Stimulated activated CD4-positive, alpha-beta T cell treated with anti-CD3 and anti-CD28 coated beads, TNF-alpha, amount 100 ng/mL, for 1 hour (primary cell): ENCODE measurements at places on chromosomes 5 and 9.

- peak; percentile 29 for DNase-seq
These were observed 589 bp downstream of the RIC1 start for GRCh38 chr9:5629312-5630080.

- DNase-seq = no peak
These were observed 623 bp upstream of the TRIM36 start for GRCh38 chr5:115170134-115170928.

DNA sequence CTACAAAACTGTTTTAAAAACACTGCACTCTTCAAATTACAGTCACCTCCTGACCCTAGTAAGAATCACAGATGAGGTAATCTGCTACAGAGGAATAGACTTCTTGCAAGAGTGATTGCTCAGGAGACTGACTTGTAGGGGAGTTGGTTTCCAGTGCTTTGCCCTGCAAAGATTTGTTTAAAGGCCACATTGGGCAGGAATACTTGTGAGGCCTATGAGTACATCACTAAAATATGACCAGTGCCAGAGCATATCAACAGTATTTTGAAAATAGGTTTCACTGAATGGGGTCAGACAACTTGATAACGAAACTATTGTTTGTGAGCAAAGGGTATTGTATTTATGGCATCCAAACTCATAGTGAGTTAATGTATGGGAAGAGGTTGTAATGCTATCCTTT, 21.5 kb upstream of the CTNND2 start:
- no peak for DNase-seq

GRCh38 chr5:113215401-113216060, 219.3 kb downstream of the TSSK1B start:
- no peak for DNase-seq

DNA sequence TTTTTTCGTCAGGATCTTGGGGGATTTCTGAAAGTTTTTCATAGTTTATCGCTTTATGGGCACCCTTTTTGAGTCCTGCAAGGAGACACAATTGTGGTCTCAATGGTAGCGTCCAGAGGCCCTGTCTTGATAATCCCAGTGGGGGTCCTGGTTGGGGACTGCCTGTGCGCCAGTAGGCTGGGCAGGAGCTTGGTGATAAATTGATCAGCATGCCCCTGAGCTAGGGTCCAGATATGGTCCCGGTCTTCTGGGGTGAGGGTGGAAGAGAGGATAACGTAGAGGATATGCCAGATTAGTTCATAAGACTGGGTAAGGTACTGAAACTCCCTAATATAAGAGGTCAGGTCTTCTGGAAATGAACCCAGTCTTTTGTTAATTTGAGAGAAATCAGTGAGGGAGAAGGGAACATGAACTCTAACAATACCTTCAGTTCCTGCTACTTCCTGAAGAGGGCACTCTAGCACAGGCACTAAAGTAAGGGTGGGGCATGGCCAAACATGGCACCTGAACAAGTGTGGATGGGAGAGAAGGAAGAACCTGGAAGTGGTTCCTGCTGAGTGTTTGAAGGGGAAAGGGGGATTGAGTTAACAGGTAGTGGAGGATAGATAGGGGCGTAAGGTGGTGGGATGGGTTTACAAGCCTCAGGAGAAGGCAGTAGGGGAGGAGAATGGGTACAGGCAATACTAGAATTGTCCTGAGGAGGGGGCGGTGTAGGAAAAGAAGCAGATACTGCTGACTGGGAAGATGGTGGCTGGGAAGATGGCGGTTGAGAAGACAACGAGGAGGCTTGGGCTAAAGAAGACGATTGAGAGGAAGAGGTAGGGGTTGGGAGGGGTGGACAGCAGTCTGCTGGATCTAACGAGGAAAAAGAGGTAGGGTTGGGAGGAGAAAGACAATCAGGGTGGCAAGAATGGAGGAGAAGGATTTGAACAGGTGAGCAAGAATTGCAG, 33.8 kb upstream of the ANXA2R start:
- no peak for DNase-seq

DNA sequence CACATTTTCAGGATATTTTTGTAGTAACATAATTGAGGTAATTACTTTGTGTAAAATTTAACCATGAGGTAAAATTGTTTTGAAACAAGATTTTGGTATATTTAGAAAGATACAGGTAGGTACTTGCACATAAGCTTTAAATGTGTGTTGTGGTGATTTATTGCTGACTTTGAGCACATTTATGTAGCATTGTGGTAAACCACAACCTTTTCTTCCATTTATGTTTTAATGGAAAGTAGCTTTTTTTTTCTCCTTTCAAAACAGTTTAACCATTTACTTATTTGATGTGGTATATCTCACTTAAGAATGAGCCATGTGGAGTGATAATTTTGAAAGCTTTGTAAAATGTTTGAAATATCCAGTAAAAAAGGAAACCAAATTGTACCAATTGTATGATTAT, 35.6 kb downstream of the FCHO2 start:
- DNase-seq = no peak

- no peak for DNase-seq
These were observed 57.9 kb downstream of the ERBIN start for GRCh38 chr5:65984098-65984885.

DNA sequence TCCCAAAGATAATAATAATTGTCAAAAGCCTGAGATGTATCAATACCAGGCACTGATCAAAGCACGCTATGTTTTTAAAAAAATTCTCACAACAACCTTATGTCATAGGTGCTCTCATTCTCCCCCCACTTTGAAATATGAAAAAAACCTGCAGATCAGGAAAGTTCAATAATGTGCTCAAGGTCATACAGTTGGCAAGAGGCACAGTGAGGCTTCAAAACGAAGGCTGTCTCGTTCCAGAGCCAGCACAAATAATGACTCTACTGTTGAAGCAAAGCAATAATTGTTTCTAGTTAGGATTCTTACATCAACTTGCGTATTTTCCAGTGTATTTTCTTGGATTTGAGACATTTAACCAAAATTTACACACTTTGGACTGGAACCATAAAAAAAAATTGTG, 88.3 kb downstream of the RAB3C start:
- DNase-seq = no peak

DNA sequence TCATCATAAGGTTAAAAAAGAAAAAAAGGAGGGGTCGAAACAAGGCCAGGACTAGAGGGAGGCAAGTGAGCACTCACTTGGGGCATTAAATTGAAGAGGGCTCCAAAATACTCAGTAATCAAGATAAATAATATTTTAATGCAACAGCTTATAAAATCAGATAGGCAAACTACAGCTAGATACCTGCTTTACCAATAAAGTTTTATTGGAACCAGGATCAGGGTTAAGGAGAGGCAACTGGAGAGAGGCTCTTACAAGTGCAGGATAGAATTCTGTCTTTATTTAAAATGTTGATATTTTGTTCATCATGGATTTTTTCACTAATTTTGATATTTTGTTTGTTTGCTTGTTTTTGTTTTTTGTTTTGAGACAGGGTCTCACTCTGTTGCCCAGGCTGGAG, 30.3 kb upstream of the PURA start:
- no peak for DNase-seq

- no peak for DNase-seq
These were observed 12.2 kb upstream of the PLPP1 start for GRCh38 chr5:55546947-55547346.

- DNase-seq = no peak
These were observed 97.1 kb downstream of the SLC44A1 start for GRCh38 chr9:105341434-105342146.

GRCh38 chr5:132890817-132891216, 17.3 kb downstream of the LEAP2 start:
- no peak for DNase-seq

GRCh38 chr9:95732802-95733688, 142.4 kb upstream of the ERCC6L2 start:
- no peak for DNase-seq

GRCh38 chr5:152372875-152373274, 32.2 kb downstream of the NMUR2 start:
- no peak for DNase-seq

- no peak for DNase-seq
These were observed 656.8 kb upstream of the DMAC1 start for GRCh38 chr9:8456344-8456743.

DNA sequence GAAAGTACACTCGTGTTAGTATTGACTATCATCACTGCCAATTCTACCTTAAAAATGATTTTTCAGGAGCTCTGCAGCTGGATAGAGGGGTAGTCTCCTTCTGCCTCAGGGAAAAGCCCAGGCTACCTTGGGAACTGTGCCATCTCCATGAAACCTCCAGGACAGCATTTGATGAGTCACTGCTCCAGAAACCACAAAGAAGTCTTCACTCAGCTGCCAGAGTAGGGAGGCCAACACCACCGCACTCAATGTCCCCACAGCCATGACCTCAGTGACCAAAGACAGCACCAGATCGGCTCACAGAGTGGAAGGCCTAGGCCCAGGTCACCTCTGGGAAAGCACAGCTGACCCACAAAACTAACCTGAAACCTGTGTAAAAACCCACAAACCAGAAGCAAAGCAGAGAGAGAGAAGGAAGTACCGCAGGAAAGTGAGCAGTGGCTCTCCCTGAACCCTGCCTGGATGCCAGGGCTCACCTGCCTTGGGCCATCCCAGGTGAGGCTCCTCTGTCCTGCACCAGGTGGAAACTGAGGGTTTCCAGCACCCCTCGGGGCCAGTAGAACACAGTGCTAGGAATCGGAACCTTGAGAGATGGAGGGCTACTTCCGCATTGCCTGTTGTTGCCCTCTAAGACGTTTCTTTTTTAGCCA, 30.0 kb downstream of the S1PR3 start:
- DNase-seq = no peak

GRCh38 chr5:57627661-57628060, 145.1 kb upstream of the ACTBL2 start:
- no peak for DNase-seq

DNA sequence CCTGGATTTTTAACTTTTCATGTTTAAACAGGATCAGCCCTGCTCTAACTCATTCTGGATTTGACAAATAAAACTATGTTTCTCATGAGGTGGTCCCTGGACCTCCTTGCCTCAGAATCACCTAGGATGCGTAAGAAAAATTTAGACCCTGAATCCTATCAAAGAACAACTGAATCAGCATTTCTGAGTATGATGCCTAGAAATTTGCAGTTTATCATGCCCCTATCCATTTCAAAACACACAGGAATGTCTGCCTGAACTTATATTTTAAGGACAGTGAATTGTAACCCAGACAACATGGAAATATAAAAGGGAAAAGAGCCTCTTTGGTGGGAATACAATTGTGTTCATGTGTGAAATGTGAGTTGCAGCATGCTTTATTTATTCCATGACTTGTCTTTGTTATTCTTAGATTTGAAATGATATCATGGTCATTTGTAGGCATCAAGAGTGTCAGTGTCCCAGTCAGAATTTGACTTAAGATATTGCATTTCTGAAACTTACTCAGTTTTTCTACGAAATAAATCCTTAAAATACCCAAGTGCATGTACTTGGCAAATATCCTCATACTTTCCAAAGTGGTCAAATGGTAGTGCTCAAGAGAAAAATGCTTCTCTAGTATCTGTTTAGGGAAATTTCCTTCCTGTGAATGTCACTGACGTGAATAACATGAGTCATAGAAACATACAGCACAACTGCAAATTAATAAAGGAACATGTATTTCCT, 144.3 kb downstream of the GIN1 start:
- no peak for DNase-seq
